ENCODE measurements at places on chromosomes 6 and 20.

- no peak for DNase-seq
These were observed 42.3 kb downstream of the STK4 start for GRCh38 chr20:45008521-45009049.

- peak; percentile 29 for DNase-seq
These were observed 52.9 kb upstream of the TRAF3IP2 start for GRCh38 chr6:111658462-111659154.

DNA sequence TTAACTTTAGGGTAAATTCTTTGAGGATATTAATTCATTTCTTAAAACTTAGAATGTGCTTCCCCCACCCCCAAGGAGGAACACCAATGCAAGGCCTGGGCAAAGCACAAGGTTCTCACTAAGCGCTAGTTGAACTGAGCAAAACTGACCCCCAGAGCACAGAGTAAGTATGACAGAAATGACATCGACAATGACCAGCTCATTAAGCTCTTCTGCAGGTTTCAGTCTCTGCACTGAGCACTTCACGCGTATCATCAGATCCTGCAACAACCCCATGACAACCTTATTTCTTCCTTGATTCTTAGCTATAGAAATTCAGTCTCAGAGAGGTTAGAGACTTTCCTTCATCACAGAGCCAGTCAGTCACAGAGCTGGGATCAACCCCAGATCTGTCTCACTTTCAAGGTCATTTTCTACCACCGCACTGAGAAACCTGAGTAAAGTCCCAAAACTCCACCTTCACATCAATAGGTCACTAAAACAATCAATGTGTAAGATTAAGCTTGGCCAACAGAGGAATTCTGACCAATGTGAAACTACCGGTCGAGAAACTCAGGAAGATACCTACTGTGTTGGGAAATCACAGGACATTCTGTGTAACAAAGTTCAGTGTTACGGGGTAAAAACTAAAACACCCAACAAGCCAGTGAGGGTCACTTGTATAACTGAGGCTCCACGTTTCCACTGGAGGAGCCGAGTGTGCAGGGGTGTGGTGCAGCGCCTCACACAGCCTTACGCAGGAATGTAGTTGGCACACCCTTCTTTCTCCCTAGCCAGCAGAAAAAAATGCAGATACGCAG lies 129.0 kb upstream of the FOXQ1 start:
- no peak for DNase-seq

- peak; percentile 27 for DNase-seq
These were observed 255.9 kb upstream of the DEFB112 start for GRCh38 chr6:50305660-50306059.

- no peak for DNase-seq
These were observed 93.6 kb downstream of the RPP40 start for GRCh38 chr6:4910037-4910760.

DNA sequence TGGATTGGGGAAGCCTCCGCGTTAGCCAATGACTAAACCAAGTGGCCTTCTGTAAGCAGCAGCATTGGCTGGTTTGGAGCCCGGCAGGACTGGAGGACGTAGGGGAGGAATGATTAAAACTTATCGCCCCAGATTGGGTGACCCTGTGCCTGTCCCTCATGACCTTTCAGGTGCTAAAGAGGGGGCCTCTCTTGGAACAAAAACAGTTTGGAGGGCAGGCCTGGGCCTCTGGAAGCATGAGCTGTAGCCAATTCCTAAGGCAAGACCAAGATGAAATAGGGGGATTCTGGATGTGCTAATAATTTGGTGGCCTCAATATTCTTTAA lies 1.4 kb downstream of the GMPR start:
- peak; percentile 87 for DNase-seq

DNA sequence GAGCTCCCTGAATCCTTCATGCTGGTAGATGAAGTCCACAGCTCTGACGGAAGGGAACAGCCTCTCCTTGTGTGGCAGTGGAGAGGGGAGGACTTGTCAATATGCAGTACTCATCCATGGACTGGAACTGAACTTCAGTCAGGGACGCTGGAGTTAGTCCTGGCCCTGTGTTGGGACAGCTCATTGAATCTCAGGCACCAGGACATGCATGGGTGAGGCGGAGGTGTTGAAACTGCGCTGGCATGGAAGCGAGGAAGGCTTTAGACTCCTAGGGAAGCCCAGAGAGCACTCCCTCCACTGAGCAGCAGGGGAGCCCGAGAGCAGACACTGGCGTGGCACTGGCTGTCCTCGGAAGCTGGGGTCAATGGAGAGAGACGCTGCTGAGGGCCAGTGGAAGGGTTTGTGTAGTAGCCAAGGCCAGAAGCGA lies 161.3 kb upstream of the GGTLC1 start:
- DNase-seq: no peak

GRCh38 chr6:32867554-32868256 lies 13.7 kb downstream of the PSMB9 start:
- DNase-seq: no peak

- no peak for DNase-seq
These were observed 144.0 kb downstream of the UST start for GRCh38 chr6:148890652-148891404.

DNA sequence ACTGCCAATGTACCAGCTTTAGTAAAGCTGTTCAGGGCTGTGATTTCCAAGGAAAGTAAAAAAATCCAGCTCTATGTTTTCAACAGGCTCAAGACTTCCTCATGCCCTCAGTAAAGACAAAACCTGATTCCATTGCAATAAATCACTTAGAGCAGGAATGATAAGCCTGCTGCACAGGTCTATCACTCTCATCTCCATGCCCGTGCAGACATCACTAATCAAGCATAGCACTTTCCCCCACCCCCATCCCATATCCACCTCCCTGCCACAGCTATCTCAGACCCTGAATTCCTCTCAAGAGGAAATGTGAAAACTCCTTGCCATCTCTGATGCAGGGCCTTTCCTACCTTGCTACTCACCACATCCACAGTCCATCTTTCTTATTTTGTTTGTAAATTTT lies 554.9 kb downstream of the MAFB start:
- DNase-seq: no peak

- DNase-seq: no peak
These were observed 43.2 kb downstream of the RANBP9 start for GRCh38 chr6:13668291-13668928.

DNA sequence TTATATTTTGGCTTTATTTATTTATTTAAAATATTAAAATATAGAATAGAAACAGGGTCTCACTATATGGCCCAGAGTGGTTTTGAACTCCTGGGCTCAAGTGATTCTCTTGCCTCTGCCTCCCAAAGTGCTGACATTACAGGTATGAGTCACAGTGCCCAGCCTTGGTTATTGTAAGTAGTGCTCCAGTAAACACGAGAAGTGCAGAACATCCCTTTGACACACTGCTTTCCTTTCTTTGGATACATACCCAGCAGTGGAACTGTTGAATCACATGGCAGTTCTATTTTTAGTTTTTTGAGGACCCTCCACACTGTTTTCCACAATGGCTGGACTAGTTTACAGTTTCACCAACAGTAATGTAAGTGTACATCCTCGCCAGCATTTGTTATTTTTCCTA lies 203.9 kb downstream of the PHF3 start:
- no peak for DNase-seq

- peak; percentile 89 for DNase-seq
These were observed 56.3 kb downstream of the PREX1 start for GRCh38 chr20:48771542-48771941.

GRCh38 chr6:163568275-163568674 lies 153.8 kb downstream of the QKI start:
- no peak for DNase-seq

DNA sequence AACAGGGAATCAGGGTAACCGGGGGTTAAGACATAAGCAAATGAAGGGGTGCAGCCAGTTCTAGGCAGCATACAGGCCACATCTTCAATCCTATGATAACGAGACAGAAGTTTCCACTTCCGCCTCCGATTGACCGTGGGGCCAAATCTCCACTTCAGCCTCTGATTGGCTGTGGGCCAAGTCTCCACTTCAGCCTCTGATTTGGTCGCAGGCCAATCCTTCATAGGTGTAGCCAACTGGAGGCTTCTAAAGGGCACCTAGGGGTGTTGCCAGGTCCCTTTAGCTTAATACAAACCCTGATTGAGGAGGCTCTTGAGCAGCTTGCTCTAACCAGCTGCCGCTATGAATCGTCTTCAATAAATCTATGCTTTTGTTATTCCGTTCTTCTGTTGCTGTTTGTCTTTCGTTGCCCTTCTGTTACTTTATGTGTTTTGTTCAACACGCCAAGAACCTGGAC lies 2.1 kb upstream of the ERGIC3 start:
- DNase-seq: no peak

GRCh38 chr6:108850669-108851465 lies 2.6 kb downstream of the ARMC2 start:
- no peak for DNase-seq

GRCh38 chr6:126293891-126294524 lies 45.9 kb upstream of the CENPW start:
- no peak for DNase-seq

GRCh38 chr20:44504402-44505307 lies 17.2 kb downstream of the SERINC3 start:
- DNase-seq: no peak

DNA sequence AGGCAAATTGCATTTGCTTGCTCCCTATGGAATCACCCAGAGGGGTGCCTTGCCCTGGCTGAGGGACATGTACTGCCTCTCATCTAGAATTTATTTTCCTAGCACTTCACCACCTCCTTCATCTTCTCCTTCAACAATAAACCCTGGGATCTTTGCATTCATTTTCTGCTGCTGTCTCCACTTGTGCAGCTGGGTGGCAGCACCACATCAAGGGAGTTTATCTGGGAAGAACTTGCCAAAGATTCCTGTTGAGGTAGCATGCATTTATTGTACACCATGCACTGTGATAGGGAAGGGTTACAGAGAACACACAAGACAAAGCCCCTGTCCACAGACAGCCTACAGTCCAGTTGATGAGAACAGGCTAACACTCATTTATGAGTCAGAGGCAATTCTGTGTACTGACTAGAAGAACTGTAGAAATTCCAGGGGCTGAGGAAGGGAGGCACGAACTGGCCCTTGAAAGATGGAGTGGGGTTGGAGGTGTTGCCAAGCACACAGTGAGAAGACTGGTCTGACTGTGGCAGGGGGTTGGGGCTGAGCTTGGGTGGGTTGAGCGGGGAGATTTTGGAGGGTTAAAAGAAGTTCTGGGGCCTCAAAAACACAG lies 17.5 kb downstream of the C20orf173 start:
- DNase-seq: peak; percentile 49

DNA sequence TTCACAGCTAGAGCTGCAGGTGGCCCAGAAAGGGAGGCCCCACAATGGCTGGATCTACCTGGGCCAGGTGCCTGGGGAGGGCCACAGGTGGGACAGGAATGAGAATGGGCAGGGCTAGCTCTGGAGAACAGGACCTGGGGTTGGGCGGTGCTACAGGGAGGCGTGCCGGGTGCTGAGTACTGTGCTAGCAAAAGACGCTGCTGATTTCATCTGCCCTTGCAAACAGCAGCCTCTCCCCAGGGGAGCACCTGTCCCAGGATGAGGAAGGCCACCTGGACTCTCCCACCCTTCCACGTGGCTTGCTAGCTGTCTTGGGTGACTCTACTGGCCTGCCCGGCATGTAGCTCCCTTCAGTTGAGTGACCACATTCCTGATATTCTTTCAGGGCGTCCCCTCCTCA lies 6.6 kb upstream of the YTHDF1 start:
- DNase-seq: no peak

DNA sequence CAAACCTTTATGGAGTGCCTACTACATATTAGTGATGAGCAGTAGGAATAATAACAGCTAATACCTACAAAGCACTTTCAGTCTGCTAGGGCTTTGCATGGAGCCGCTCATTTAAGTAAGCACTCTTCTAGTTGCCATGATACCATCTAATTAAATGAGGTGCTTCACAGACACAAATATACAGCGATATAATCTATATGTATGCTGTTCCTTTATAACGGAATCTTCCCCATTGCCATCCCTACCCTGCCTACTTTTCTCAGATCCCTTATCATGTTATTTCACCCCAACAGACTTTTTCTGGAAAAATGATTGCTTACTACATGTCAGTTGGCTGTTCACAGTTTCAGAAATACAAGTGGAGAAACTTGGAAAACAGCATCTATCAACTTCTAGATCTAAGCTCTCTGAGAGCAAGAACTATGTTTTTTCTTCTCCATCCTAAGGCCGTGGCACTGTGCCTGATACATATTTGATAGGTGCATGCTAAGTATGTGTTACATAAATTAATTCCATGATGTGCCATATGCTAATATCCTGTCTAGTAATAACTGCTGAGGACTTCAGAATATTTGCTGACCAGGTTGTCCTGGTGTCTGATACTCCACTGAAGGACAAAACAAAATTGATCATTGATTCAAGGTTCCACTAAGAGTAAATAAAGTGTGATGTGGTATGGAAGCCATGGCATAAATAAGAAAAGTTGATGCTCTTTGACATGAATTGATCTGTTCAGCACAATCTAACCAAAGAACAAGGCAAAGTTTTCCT lies 124.6 kb downstream of the GMPR start:
- no peak for DNase-seq

- DNase-seq: no peak
These were observed 49.8 kb downstream of the BCKDHB start for GRCh38 chr6:80156221-80156620.

DNA sequence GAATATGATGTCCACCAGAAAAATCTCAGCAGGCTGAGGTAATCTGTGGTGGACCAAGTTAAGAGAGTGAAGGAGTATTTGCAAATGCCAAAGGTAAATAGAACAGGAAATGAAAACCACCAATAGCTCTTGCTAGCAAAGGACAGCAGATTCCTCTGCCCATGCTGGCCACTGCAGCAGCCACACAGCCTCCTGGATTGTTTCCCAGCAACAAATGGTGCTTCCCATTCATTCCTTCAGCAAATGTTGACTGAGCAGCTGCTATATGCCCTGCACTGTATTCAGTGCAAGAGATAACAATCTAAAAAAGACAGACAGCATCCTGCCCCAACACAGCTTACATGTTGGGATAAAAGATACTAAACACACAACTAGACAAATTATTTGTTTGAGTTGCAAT lies 11.0 kb downstream of the ROS1 start:
- DNase-seq: peak; percentile 24

- DNase-seq: peak; percentile 41
These were observed 6.4 kb downstream of the FGD2 start for GRCh38 chr6:37011656-37012378.

DNA sequence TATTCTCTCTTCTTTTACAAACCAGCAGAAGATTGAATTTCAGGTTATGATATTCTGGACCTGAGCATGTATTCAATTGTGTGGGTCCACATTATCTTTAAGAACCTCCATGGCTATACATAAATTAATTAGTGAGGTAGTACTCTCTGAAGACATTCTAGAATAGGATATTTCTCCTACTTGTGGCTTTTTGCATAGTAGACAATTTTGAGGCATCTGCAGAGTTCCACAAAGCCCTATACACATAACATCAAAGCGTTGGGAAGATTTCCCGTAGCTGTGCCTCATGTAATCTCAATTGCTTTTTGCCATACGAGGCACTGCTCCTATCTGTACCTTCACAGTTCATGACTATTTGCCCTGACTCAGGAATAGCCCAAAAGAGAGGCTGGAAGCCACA lies 395.4 kb upstream of the RGS17 start:
- DNase-seq: no peak

DNA sequence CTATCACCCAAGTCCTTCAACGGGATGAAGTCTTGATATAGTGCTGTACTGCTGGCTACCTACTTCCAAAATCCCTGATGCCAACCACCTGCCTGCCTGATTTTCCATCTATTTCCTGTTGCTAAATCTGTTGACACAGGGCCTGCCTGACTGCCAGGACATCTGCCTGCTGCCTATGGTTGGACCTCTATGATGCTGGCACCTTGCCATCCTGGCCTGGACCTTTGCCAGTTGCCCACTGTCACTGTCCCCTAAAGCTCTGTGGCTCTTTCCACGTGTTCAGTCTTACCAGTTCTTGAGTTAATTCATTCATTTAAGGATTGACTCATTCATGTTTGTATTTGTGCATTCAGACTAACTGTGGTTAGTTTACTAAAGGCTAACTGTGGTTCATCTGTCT lies 9.2 kb upstream of the RGS17 start:
- no peak for DNase-seq
